ENCODE measurements at places on chromosomes 7 and 10. TPM values are rescaled to one million over a fixed set of nuclear protein-coding genes. Genes with fewer than 3 reads are reported as not detected.

The TMEM184A gene
- total RNA-seq: not detected

The MOGAT3 gene
- not detected for total RNA-seq

The ADAMTS14 gene
- not detected for total RNA-seq

The PKD1L1 gene
- 3.0 TPM for total RNA-seq

The RAB19 gene
- total RNA-seq: not detected

The SMNDC1 gene
- total RNA-seq: 38.5 TPM

The CREB5 gene
- 13.8 TPM for total RNA-seq

The BAMBI gene
- 4.3 TPM for total RNA-seq

The HNRNPH3 gene
- total RNA-seq: 146 TPM

The PALD1 gene
- total RNA-seq: 73.3 TPM

The OR2A42 gene
- total RNA-seq: not detected

The GIMAP4 gene
- 174 TPM for total RNA-seq

The ADGRA1 gene
- not detected for total RNA-seq

The SEC24C gene
- total RNA-seq: 95.5 TPM

The ASB10 gene
- not detected for total RNA-seq

The TMEM176B gene
- total RNA-seq: not detected

The NAT16 gene
- total RNA-seq: not detected

The TFR2 gene
- total RNA-seq: 0.95 TPM

The PCLO gene
- total RNA-seq: 0.65 TPM

The AKR1C1 gene
- 1.6 TPM for total RNA-seq

The SPRN gene
- total RNA-seq: 0.13 TPM

The LIPJ gene
- 0.09 TPM for total RNA-seq

The HOXA5 gene
- total RNA-seq: 21.4 TPM

The LMTK2 gene
- 13.8 TPM for total RNA-seq

The HMX3 gene
- total RNA-seq: not detected

The GPR15LG gene
- total RNA-seq: not detected

The BCAP29 gene
- total RNA-seq: 175 TPM

The LOXL4 gene
- total RNA-seq: 1.4 TPM

The PTEN gene
- total RNA-seq: 76.9 TPM

The ODAD2 gene
- 4.4 TPM for total RNA-seq

The ABI1 gene
- total RNA-seq: 58.8 TPM

The EFCAB10 gene
- total RNA-seq: not detected

The SRGN gene
- total RNA-seq: 433 TPM

The TRPV6 gene
- not detected for total RNA-seq

The OR6B1 gene
- not detected for total RNA-seq

The HDAC9 gene
- 11.6 TPM for total RNA-seq

The CALML5 gene
- not detected for total RNA-seq

The NEUROD6 gene
- not detected for total RNA-seq
